ENCODE measurements at places on chromosomes 2 and 18.
A peak's percentile ranks its signal among the peaks of the same experiment; 100 is the strongest.

GRCh38 chr2:72104821-72105588 lies 42.7 kb downstream of the CYP26B1 start:
- DNase-seq = no peak

GRCh38 chr2:118112771-118113334 lies 24.6 kb downstream of the INSIG2 start:
- DNase-seq = peak; percentile 73

GRCh38 chr2:233049194-233049761 lies 10.9 kb upstream of the INPP5D start:
- DNase-seq = no peak

- peak; percentile 55 for DNase-seq
Measured at GRCh38 chr2:26344581-26345282, 1.2 kb upstream of the SELENOI start.

DNA sequence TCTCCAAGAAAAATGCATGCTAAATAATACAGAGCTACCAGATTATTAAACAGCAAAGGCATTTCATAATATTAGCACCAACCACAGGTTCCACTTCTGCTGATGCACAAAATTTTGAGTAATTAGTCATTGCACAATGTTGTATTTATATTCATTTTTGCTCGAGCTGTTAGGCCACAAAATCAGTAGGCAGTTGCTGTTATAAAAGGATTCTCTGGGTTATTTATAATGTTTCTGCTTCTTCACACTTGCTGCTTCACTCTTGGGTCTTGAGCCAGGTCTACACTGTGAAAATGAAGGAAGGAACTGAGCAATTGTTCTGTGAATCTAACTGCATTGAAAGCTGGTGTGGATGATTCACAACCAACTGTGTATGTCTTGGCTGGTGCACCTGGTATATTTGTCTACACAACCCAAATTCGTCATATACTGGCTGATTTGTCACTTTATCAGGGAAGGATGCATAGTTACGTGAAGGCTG lies 38.3 kb downstream of the MRPL33 start:
- DNase-seq = peak; percentile 95

- DNase-seq = no peak
Measured at GRCh38 chr2:200203381-200203827, 103.1 kb upstream of the SPATS2L start.

DNA sequence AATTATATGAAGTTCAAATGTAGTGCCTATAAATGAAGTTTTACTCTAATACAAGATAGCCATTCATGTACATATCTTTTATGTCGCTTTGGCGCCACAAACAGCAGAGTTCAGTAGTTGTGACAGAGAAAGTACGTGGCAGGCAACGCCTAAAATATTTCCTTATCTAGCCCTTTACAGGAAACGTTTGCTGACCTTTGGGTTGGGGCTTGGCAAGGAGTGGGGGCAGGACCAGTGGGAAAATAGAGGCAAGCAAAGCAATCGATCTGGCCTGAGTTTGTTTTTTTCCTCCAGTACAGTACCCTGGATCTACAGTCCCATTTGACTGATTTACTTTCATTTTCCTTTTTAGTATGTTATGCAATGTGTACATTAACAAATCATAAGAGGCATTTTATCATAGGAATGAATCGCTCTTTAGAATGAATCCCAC lies 13.1 kb downstream of the CCDC68 start:
- DNase-seq = no peak

DNA sequence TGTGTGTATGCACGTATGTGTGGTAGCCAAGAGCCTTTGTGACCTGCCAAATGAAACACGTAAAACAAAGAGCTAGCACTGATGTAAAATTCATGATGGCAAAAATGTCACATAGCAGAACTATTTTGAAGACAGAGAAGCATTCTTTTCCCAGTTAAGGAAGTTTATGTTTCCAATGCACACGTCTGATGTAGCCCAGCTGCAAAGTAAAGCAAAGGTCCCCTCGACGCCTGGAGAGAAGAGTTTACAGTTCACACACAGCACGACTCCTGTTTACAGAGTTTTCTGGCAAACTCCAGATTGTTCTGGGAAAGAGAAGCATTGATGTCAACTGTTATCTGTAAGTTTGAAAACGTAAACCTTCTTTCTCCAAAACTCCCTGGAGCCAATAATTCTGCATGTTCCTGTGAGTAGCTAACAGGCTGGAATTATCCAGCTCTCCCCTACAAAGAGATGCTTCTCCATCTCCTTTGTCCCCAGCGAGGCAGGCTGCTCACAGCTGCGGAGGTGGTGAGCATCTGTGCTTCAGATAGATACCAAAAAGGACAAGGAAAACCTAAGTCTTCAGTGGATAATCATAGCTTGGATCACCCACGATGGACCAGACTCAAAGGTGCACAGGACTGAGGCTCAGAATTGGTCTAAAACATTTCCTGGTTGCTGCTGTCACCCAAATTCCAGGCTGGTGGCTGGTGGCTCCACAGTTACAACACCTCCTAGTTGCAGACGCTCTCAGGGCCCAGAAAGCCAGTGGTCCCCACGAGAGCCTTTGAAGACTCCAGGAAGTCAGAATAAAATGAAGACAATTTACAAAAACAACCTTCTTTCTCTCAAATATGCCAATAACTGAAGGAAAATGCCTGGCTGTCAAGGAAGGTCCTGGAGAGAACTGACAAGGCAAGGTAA lies 87.4 kb downstream of the COL6A3 start:
- DNase-seq = no peak

- peak; percentile 88 for DNase-seq
Measured at GRCh38 chr2:96205888-96206287, 2.7 kb downstream of the STARD7 start.

- DNase-seq = no peak
Measured at GRCh38 chr2:34853646-34854045, 1254.5 kb upstream of the FAM98A start.

DNA sequence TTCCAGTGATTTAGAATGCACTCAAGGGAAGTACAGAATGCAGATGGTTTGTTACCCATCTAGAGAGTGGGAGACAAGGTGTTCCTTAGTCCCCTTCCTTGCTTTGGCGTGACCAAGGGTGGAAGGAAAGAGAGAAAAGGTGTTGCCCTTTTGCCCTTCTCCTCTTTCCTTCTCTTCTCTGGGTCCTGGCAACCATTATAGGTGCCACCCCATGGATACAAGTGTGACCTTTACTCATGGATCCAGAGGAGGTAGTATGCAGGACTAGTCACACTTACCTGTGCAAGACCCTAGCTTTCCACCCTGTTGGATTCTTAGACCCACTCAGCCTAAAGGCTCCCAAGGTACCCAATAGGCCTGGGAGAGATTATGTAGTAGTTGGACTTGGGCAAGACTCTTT lies 11.6 kb upstream of the RBFA start:
- peak; percentile 41 for DNase-seq

- peak; percentile 61 for DNase-seq
Measured at GRCh38 chr18:56803051-56803450, 151.9 kb downstream of the WDR7 start.

- no peak for DNase-seq
Measured at GRCh38 chr18:26474542-26474941, 73.8 kb downstream of the KCTD1 start.

- peak; percentile 24 for DNase-seq
Measured at GRCh38 chr18:35619464-35619863, 37.9 kb downstream of the GALNT1 start.

- DNase-seq = no peak
Measured at GRCh38 chr2:161085149-161085548, 75.1 kb upstream of the TANK start.
